Naive B cell (primary cell): ENCODE measurements at places on chromosomes 2 and 18.
A peak's percentile ranks its signal among the peaks of the same experiment; 100 is the strongest.

- peak; percentile 86 for DNase-seq
Measured at GRCh38 chr2:216498379-216499352, at the start of gene RPL37A. Gene RPL37A, plus strand, starts transcription at chr2:216498844. Its CDS starts 31 bp downstream, at chr2:216498875.

DNA sequence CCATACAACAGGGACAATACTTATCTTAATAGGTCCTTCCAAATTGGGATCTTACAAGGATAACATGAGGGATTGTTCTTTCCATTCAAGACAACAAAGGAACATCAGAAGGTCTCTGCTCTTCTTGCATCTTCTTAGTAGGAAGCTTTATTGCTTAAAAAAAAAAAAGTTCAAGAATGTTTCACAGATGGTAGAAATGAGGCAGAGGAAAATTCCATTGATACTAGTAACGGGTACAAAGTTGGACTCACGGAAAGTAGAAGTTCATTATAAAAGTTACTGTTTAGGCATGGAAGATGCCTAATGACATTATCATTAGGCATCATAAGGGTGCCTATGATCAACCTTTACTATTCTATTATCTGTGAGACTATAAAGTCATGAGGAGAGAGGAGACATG is 136.2 kb downstream of the LAMA3 start:
- no peak for DNase-seq

DNA sequence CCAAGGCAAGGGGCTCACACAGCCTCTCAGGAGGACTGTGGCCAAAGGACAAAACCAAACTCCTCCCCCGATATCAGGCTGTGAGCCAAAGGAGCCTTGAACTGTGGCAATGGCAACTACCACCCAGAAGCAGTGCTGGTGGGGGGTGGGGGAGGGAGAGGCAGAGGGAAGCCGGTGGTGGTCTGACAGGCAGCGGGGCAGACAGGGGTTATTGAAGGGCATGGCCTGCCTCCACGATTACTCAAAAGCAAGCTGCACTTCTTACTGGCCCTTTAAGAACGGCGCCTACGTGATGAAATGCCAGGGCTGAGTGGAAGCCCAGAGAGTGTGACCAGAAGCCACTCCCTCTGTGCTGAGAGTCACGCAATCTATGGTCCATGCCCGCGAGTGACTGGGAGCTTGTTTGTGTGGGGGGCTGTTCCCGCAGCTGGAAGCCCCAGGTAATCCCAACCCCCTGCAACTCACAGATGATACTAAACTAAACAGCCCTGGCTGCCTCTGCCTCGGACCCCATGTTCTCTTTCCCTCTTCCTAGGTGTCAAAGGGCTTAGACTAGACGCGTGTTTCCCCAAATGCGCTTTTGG is 128.2 kb upstream of the CXCR4 start:
- peak; percentile 55 for DNase-seq

DNA sequence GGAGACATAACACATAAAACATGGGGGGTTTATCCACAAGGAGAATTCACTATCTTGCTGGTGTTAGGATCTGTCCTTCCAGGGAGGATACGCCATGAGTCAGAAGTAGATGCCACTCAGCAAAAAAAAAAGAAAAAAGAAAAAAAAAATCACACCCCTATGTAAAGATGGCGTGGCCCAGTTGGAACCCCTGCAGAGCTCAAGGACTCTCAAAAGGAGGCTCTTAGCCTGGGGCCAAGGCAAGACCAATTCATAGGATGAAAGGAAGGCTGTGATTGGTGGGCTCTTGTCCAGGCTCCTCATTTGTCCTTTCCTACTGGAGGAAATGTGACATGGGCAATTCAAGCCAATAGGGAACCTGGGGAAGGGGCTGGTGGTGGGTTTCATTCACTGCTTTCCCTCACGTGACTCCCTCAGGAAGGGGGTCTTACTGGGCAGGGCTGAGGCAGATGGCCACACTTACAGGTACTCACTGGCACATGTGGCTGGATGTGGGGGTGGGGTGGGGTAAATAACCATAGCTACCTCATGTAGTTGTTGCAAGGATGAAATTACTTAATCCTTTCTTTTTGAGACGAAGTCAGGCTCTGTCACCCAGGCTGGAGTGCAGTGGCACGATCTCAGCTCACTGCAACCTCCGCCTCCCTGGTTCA is 38.7 kb upstream of the HAAO start:
- DNase-seq, result no peak

DNA sequence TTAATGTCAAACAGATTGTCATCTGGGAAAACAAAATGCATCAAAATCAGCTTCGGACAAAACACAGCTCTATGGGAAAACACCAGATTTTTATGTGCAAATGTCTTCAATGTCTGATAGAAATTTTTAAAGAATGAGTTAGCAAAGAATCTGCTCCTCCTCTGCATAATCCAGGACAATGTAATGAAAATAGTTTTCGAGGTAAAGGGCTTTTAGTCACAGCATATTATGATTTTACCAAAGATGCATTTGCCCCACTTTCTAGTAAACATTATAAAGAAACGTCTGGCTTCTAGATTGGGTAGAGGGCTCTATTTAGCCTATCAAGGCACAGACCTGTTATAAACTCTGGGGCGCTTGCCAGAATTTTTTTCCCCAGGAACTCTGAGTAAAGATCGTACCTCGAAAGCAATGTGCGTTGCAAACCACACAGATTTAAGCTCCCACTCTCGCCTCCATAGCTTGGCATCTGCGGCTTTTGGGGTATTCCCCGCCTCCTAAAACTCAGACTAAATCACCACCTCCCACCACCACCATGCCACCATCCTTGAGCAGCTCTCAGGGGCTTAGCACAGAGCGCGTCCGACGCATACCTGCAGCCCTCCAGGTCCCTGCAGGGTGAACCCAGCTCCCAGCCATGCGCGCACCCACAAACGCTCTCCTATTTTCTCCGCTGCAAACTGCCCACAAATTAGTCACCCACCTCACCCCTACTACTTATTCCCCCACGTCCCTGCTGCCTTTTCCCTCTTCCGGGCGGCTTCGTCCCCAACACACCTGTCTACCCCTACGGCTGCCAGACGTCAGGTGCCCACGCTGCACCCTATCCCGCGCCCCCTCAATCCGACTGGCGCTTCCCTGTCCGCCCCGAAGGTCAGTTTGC is 829 bp downstream of the ACVR1C start:
- DNase-seq, result no peak

DNA sequence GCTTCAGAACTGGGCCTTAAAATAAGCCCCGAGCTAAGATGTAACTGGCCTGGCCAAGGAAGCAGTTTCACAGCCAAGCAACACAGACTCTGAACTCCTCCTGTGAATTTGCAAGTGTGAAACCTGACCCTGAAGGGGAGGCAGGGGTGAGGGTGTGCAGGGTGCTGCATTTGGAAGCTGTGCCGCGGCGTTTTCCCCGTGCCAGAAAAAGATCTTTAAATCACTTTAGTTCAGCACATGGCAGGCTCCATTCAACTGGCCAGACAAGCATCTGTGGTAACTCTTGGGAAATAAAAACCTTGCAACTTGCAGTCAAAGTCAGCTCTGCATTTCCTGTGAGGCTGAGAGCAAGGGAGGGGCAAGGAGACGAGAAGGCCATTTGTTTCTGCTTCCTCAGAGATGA is 209.3 kb upstream of the SOX11 start:
- no peak for DNase-seq

DNA sequence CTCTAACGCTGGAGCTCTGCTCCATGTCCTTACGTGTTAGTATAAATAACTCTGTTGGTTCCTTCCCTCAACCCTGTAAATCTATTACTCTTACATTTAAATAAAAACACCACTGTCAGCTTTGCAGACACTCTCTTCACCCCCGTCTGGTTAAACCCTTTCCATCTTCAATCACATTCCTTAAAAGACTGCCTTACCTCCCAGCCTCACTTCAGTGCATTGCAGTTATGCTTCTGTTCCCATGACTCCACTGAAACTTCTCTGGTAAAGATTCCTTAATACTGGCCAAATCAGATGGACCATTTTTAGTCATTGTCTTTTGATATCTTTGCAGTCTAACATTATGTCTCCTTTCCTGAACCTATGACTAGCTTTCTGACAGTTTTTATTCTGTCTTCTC is 61.7 kb downstream of the EML4 start:
- no peak for DNase-seq

GRCh38 chr2:39356922-39357639 is 80.0 kb downstream of the MAP4K3 start:
- no peak for DNase-seq
